ENCODE measurements at places on chromosomes 1 and 21.

DNA sequence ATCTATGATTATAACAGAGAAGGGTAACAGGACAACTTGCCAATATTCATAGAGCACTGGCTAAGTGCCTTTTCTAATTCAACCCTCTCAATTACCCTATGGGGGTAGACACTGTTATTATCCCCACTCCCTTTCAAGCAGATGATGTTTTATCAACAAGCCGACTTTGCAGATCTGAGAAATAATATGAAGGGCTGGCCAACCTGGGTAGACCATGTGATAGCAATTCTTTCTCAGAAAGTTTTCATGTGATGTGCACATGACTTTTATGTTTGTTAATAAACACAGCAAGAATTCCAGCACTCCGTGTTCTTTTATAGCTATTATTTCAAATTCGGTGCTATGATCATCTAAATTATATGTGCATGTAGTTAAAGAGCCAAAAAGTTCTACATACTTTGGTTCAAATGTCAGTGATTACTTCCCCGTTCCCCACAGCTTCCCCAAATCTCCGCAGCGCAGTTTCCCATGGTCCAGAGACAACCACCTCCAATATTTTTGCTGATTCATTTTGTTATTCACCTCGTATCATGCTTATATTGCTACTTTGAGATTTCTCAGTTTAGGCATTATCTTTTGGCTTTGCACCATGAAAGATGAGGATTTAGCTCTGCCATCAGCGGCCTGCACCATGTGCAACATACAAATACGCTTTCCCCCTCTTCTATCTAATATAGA is 96.7 kb upstream of the GADD45A start:
- no peak for DNase-seq

GRCh38 chr1:241391926-241392710 is 35.1 kb upstream of the RGS7 start:
- no peak for DNase-seq

DNA sequence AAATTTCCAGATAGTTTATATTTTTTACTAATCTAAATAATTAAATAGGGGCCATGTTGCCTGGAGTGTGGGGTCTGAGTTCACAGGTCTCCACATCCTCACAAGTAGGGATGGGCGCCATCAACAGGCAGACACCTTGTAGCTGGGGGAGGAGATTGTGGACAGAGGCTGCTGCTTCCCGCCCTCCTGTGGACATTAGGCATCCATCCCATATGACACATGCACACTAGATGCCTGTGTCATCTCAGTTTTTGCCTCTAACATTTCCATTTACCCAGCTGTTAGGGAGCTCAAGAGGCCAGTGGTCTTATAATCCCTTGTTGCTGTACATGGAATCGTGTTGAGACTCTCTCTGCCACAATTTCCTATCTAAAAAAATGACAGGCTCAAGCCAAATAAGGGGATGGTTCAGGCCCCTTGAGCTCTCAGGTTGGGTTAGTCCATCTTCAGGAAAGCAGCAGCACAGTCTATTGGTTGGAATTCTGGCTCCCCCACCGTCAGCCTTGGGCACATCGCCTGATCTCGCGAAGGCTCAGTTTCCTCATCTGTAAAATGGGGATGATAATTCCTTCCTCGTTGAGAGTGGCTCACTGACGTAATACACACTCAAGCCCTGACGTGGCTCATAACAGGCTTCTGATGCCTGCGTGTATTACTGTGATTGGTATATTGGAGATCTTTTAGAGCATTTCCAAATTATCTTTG is 13.6 kb downstream of the LHX4 start:
- DNase-seq, result no peak

DNA sequence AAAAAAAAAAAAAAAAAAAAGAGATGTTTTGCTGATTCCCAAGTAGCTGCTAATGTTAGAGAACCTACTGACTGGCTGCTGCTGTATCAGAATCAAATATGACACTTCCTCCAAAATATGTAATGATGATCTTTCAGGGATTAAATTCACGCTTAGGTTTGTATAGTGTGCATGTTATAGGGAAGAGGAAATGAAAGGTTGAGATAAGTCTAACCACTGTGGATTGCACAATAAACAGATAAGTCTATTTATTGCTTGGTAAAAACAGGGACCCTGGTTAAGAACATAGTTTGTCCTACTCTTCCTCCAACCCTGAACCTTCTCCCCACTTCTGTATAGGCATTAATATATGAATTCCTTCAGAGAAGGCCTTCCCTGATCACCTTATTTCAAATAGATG is 13.2 kb downstream of the RC3H1 start:
- no peak for DNase-seq

Measured in stimulated activated CD4-positive, alpha-beta T cell treated with anti-CD3 and anti-CD28 coated beads, TNF-alpha, amount 100 ng/mL, for 4 hours (primary cell).